ENCODE measurements at places on chromosomes 5 and 9.

DNA sequence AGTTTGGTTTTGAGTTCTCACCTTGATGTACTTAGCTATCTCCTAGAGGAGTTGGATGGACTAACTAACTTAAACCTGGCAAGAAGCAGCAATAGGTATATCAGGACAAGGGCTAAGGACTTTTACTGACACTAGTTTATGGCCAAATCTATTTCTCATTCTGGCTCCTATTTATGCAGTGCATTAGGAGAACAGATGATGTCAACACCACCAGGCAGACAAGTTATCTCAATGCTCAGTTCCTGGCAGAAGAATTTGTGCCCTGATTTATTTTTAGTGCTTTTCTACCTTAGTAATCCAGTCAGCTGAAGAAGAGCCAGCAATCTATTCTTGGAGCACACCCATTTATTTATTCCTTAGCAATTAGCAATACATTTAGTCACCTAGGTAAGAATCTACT, 30.7 kb upstream of the MYOT start:
- no peak overlapping the region for H3K4me3 ChIP-seq
- peaks cover 8% of the 10 kb centered on the region for H3K36me3 ChIP-seq
- DNase-seq = no peak

DNA sequence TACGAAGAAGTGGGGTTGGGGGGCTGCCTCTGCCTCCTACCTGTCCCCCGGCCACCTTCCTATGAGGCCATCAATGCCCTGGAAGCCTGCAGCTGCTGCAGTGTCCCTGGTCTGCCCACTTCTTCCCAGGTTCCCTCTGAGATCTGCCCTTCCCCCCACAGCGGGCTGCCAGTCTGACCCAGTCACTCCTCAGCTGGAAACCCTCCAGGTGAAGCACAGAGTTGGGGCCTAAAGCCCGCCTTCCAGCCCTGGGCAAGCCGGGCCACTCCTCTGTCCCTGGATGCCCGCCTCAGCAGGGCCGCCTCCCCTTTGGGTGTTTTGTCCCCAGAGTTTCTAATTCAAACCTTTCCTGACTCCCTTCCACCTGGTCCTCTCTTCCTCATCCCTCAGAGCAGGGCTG, 137.0 kb downstream of the RXRA start:
- H3K27ac ChIP-seq = no peak overlapping the region
- H3K27me3 ChIP-seq = no peaks in the 10 kb centered on the region
- peaks cover 3% of the 10 kb centered on the region for H3K4me1 ChIP-seq
- H3K4me3 ChIP-seq = no peak overlapping the region
- no peak for DNase-seq
- H3K36me3 ChIP-seq = no peaks in the 10 kb centered on the region

GRCh38 chr5:61279725-61280124, 52.3 kb upstream of the ZSWIM6 start:
- no peak overlapping the region for H3K4me3 ChIP-seq
- peaks cover 4% of the 10 kb centered on the region for H3K27me3 ChIP-seq
- H3K36me3 ChIP-seq = no peaks in the 10 kb centered on the region
- H3K27ac ChIP-seq = no peak overlapping the region

DNA sequence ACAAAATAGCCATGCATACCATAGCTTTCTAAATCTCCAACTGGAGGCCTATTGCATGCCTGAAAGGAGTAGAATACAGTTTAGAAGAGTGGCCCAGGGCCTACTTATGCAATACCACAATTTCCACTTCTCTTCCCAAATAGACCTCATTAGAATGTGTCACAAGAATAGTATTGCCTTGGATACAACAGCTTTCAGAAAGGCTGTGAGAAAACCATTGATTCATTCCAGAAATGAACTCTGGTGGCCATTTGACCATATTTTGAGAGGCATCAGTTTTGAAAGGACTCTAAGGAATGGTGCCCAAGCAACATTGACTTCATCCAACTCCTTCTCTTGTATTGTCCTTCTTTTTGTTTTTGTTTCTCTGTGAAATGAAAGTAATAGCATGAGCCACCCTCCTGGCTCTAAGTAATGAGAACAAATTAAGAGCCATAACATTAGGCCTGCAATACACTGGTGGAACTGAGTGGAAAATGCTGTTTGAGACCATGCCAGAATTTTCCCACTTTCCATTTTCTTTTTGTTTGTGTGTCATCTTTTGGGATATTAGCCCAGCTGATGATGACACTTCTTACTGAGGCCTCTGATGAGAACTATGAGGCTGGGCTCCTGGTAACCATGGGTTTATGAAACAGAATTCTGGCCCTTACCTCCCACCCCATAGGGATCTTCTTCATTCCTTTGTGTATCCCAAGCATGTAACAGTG, 90.2 kb downstream of the TMEM174 start:
- no peaks in the 10 kb centered on the region for H3K4me1 ChIP-seq
- H3K36me3 ChIP-seq = no peaks in the 10 kb centered on the region
- no peak for DNase-seq

DNA sequence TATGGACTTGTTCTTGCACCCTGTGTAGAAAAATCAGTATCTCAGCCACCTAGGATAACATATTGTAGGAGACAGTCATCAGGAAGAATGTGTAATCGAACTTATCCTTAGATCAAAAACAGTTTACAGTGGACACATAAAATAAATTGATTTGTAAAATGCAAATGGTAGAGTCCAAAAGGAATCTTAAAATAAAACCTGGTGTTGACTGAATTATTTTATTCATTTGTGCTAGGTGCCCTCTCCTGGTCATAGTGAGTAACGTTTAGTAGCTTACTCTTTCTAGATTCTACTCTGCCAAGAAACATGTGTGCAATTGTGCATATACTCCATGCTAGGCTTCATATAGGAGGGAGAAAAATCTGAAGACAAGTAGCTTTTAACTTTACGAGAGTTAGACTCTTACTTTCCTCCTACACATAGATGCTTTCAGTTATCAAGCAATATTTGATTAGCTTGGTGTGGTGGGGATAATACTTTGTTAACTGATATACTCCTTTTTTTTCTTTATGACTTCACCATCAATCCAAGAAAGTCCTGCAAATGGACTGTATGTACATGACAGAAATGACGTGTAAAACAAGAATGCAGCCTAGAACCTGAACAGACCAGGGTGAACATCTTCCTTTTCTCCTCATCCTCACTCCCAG, 23.7 kb upstream of the LOX start:
- DNase-seq = no peak
- H3K4me3 ChIP-seq = no peak overlapping the region
- H3K36me3 ChIP-seq = no peaks in the 10 kb centered on the region
- no peaks in the 10 kb centered on the region for H3K4me1 ChIP-seq
- H3K27ac ChIP-seq = no peak overlapping the region
- peaks cover 3% of the 10 kb centered on the region for H3K27me3 ChIP-seq

GRCh38 chr5:10063997-10064396, 185.7 kb downstream of the ATPSCKMT start:
- H3K4me1 ChIP-seq = no peaks in the 10 kb centered on the region
- no peak for DNase-seq

DNA sequence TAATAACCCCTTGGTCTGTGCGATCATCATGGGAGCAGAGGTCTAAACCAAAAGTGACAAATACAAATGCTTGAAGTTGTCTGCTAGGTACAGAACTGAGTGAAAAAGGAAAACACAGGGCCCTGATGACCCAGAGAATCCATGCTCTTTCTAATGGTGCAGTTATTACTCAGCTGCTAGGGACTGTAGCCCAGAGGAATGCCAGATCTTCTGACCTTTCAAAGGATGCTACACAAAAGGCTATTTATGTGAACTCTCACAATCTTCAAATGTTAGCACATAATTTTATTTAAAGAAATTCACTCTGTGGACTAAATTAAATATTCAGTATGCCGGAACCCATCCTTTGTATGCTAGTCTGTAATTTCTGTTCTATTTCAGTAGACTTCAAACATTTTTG, 79.9 kb downstream of the PRR16 start:
- H3K27ac ChIP-seq = no peak overlapping the region
- DNase-seq = no peak
- H3K36me3 ChIP-seq = no peaks in the 10 kb centered on the region
- H3K27me3 ChIP-seq = no peaks in the 10 kb centered on the region
- peaks cover 2% of the 10 kb centered on the region for H3K4me1 ChIP-seq

- peaks cover 38% of the 10 kb centered on the region for H3K27me3 ChIP-seq
- no peak for DNase-seq
- H3K4me3 ChIP-seq = no peak overlapping the region
- H3K36me3 ChIP-seq = no peaks in the 10 kb centered on the region
These were observed 18.6 kb downstream of the C9orf57 start for GRCh38 chr9:72041775-72042194.

- H3K4me3 ChIP-seq = no peak overlapping the region
- no peaks in the 10 kb centered on the region for H3K27me3 ChIP-seq
- no peak for DNase-seq
- H3K4me1 ChIP-seq = peaks cover 15% of the 10 kb centered on the region
- no peaks in the 10 kb centered on the region for H3K36me3 ChIP-seq
These were observed 134.4 kb downstream of the MVB12B start for GRCh38 chr9:126461029-126461428.

- H3K36me3 ChIP-seq = no peaks in the 10 kb centered on the region
- H3K27ac ChIP-seq = no peak overlapping the region
- DNase-seq = no peak
- no peak overlapping the region for H3K4me3 ChIP-seq
- H3K27me3 ChIP-seq = no peaks in the 10 kb centered on the region
These were observed 477.0 kb upstream of the RGMB start for GRCh38 chr5:98296426-98296825.

GRCh38 chr5:80208381-80208780, 47.5 kb downstream of the SERINC5 start:
- H3K4me1 ChIP-seq = peaks cover 96% of the 10 kb centered on the region
- no peaks in the 10 kb centered on the region for H3K27me3 ChIP-seq
- DNase-seq = no peak
- H3K27ac ChIP-seq = peak overlapping the region; percentile 93
- peak overlapping the region; percentile 57 for H3K4me3 ChIP-seq
